ENCODE measurements at places on chromosomes 16 and 17.

DNA sequence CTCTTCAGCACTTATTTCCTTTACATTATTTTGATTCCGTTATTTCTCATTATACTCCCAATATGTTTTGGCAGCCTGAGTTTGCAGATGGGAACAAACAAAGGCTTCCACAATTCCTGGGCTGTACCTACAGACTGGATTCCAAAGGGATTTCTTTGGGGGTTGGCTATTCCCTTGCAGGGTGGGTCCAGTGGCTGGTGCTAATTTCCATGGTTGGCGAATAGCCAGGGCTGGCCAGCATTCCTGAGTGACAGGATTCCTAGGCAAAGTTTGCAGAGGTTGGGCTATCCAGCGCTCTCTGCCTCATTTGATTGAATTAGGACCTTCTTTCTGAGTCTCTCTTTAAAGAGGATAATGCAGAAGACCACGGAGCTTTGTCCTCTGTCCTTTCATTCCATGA is 207.4 kb downstream of the MAF start:
- no peak for DNase-seq

GRCh38 chr17:76447931-76448652 is 4.9 kb downstream of the UBE2O start:
- no peak for DNase-seq

DNA sequence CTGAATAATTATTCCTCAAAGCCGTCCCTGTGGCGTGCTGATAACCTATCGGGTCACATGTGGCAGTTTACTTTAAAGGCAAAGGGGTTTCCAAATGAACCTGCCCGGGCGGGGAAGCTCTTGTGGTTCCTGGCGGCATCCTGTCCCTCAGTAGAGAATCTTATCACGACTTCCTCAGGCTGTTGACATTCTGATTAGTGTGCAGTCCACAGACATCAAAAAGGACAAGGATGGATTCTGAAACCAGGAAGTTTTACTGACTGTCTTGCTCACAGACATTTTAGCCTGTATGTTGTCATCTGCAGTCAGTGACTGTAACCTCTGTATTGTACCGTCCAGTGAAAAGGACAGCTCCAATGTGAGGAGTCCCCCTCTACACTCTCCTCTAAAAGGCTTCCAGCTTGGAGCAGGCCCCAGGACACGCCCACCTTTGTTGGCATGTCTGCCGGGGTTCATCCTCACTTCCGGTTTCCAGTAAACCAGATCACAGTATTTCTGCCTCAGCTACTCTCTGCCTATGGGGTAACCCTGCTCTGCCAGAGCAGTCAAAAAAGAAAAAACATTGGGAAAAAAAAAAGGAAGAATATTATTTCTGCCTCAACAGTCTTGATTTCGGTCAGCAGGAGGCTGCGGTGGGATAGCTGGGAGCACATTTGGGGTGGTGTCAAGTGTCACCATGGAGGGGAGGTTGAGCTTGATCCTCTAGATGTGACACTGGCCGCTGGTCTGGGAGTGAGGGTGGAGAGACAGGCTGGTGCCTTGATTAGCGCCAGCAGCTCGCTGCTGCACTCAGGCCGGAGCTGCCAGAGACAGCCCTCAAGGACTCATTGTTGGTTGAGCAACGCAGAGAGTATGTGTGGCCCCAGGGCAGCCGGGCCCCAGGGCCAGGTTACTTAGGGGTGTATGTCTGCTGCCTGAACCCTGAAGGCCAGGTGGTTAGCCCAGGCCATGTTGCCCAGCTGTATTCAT is 89.0 kb upstream of the DNAH17 start:
- DNase-seq, result no peak

GRCh38 chr16:53958341-53958880 is 254.5 kb downstream of the FTO start:
- no peak for DNase-seq

DNA sequence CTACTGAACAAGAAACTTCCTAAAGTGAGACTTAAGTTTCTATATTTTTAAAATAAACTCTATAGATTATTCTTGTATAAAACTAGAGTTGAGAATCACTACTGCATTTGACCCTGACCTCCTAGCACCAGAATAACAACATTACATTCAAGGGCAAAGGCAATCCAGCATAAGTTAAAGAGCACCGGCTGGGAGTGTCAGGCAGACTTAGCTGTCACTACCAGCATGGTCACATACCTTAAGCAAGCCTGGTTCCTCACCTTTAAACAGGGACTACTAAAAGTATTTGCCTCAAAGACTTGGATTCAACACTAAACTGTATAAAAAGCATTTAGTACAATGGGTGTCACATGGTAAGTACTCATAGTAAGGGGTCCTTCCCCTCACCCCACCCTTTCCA is 90.4 kb downstream of the SSH2 start:
- DNase-seq, result no peak

DNA sequence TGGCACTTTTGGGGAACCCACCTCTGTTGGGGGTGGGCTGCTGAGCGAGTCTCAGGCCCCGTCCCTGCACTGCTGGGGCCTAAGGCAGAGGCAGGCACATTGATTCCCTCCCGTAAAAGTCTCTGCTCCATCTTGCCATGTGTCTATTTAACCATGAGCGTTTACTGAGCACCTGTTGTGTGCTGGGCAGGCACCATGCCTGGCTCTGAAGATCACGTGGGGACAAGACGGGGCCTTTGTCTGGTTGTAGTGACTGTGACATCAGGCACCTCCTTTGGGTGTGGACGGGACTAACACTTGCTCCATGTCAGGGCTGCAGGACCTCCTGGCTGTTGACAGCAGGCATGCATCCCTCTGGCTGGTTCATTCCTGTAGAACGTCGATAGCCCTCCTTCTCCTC is 204.7 kb upstream of the CIBAR2 start:
- DNase-seq, result no peak

- no peak for DNase-seq
These were observed 23.6 kb upstream of the ATP5MC1 start for GRCh38 chr17:48868916-48869500.

- no peak for DNase-seq
These were observed 58.7 kb downstream of the ACSM1 start for GRCh38 chr16:20638711-20639335.

GRCh38 chr16:31409433-31409832 is 16.3 kb downstream of the ITGAD start:
- DNase-seq, result no peak

DNA sequence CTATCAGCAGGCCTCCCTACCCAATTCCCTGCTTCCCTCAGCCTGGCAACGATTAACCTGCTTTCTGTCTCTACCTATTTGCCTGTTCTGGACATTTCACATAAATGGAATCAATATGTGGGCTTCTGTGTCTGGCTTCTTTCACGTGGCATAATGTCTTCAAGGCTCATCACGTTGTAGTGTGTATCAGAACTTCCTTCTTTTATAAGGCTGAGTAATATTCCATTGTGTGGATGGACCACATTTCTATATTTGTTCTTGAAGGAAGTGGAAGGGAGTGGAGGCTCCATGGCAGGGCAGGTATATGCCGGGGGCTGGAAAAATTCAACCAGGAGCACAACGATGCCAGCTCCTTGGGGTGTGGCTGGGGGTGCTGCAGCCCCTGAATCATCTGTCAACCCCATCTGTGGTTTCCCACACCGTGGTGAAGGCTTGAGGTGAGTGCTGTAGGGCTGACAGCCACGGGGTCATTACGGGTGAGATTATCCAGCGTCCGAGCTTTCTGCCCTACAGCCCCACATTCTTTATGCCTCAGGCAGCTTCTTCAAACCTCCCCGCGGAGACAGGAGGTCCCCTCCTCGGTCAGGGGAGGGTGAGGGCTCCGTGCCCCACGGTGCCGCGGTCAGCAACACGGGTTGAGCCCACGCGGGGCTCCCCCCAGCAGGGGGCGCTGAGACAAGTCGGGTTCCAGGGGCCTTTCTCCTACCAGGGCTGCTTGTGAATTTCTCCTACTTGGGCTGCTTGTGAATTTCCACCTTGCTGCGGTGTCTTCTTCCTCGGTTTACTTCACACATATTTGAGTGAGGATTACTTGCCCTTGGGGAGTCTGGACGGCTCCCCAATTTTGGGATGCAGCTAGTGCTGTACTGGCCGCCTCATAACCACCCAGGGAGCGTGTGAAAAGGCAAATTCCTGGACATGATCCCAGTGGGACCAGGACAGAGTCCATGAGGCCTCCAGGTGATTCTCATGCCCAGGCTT is 18.3 kb upstream of the WFIKKN2 start:
- DNase-seq, result peak; percentile 6

GRCh38 chr17:2263183-2264066 is 40.2 kb downstream of the SMG6 start:
- DNase-seq, result no peak

GRCh38 chr16:11136600-11136999 is 119.4 kb downstream of the SOCS1 start:
- no peak for DNase-seq

GRCh38 chr16:86252596-86252995 is 257.7 kb upstream of the FOXF1 start:
- no peak for DNase-seq

DNA sequence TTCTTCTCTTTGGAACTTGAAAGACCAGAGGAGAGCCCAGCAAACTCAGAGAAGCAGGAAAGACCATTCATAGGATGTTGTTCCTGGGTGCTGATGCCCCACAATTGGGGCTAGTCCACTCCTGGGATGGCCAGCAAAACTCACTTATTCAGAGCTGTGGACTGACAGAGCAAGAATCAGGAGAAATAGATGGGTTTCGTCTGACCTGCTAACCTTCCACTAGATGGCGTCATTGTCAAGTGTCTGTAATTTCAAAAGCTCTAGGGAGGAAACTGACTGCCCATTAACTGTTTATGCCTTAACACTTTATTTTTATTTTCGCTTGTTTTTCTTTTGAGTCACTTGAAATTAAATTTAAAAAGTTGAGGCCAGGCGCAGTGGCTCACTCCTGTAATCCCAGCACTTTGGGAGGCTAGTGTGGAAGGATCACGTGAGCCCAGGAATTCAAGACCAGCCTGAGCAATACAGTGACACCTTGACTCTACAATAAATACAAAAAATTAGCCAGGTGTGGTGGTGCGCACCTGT is 28.7 kb upstream of the MILR1 start:
- DNase-seq, result no peak

DNA sequence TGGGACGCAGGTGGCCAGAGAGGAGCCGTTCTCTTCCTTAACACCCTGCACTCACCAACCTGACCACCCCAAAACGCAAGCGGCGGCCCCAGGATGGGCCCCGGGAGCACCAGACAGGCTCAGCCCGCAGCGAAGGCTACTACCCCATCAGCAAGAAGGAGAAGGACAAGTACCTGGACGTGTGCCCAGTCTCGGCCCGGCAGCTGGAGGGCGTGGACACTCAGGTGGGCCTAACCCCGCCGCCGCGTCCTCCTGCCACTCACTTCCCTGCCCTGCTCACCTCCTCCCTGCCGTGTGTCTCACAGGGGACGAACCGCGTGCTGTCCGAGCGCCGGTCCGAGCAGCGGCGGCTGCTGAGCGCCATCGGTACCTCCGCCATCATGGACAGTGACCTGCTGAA is 4.6 kb upstream of the HSD3B7 start:
- no peak for DNase-seq

GRCh38 chr17:38958756-38959155 is 8.4 kb downstream of the FBXO47 start:
- DNase-seq, result no peak

GRCh38 chr16:68387301-68387700 is 61.0 kb downstream of the SMPD3 start:
- DNase-seq, result no peak

- no peak for DNase-seq
These were observed 996 bp downstream of the SLC25A10 start for GRCh38 chr17:81713004-81713555.

GRCh38 chr16:71441348-71442050 is 355 bp downstream of the TLE7 start:
- DNase-seq, result no peak

- no peak for DNase-seq
These were observed 27.6 kb downstream of the ZNF276 start for GRCh38 chr16:89748921-89749320.

DNA sequence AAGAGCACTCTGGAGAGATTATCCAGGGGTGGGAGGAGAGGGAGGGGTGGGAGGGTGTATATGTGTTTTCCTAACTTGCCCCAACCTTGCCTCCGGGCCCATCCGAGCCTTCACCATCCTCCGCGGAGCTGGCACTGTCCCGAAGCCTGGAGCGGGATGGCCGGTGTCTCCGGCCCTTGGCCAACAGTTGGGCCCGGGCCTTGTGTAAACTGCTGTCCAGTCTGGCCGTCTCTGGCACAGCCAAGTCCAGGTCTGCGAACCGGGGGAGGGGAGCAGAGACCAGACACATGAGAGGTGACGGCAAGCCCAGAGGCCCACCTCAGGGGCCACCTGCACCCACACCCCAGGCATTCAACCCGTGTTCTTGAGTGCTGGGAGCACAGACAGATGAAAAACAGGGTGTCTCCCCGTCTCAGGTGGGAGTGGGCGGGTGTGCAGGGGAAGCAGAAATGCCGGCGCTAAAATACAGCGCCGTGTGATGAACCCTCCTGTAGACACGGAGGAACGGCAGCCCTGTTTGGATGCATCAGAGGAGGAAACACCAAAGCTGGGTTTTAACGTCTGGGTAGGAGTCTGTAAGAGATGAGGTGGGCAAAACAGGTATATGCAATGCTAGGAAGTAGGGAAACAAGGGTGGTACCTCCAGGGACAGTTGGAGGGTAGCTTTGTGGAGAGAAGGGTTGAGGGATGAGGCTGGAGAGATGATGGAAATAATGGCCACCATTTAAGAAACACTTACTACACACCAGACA is 11.7 kb downstream of the SAMD14 start:
- no peak for DNase-seq

- DNase-seq, result no peak
These were observed 74.7 kb upstream of the IRX3 start for GRCh38 chr16:54361246-54361645.

- no peak for DNase-seq
These were observed 40.7 kb upstream of the MAP3K14 start for GRCh38 chr17:45357364-45357997.

- peak; percentile 60 for DNase-seq
These were observed at the start of the genes KIAA0753 and TXNDC17 for GRCh38 chr17:6640536-6641246. TSS of gene KIAA0753 (minus strand) at chr17:6640711. CDS start at chr17:6635103, 5,608 bp downstream. TSS of gene TXNDC17 (plus strand) at chr17:6641060. CDS start at chr17:6641083, 23 bp downstream.

DNA sequence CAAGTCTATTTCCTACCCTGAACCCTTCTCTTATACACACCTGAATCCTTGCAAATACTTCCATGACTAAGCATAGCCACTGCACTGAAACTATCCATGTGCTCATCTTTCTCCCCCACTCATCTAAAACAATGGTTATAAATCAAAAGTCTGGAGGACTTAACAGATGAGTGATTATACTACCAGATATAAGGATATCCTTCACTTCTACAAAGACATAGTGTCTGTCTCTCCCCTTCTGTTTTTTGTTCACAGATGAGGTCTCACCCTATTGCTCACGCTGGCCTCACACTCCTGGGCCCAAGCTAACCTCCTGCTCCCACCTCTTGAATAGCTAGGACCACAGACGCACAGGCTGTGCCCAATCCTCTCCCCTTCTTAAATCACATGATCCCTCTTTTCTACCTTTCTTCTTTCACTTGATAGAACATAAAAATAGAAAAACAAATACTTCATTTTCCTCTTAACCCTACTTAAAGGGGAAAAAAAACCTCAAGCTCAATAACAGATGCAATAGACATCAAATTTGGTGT is 19.2 kb downstream of the CEP112 start:
- DNase-seq, result no peak

All from activated CD8-positive, alpha-beta memory T cell treated with anti-CD3 and anti-CD28 coated beads for 1 hour (primary cell).